H9 (cell line): ENCODE measurements at places on chromosomes 12 and 14. TPM values are rescaled to one million over a fixed set of nuclear protein-coding genes. Genes with fewer than 3 reads are reported as not detected.

DNA sequence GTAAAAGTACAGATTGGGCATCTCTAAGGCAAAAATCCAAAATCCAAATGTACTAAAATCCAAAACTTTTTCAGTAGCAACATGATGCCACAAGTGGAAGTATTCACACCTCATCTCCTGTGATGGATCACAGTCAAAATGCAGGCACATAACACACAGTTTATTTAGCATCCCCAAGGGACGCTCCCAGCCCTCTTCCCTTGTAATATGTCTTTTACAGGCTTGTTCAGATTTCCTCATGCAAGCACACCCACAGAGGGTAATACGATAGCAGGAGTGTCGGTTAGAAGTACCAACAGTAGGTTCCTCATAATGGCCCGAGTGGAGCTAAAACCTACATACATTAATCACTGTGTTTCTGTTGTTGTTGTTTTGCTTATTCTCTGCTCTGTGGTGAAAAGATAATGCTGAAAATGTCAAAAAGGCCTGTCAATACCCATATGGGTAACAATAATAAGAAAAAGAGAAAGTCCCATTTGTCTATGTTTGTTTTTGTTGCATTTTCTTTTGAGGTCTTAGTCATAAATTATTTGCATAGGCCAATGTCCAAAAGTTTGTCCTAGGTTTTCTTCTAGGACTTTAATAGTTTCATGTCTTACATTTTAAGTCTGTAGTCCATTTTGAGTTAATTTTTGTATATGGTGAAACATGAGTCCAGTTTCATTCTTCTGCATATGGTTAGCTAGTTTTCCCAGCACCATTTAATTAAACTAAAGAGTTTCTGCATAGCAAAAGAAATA lies 133.1 kb downstream of the LRIG3 start:
- no peak for DNase-seq

DNA sequence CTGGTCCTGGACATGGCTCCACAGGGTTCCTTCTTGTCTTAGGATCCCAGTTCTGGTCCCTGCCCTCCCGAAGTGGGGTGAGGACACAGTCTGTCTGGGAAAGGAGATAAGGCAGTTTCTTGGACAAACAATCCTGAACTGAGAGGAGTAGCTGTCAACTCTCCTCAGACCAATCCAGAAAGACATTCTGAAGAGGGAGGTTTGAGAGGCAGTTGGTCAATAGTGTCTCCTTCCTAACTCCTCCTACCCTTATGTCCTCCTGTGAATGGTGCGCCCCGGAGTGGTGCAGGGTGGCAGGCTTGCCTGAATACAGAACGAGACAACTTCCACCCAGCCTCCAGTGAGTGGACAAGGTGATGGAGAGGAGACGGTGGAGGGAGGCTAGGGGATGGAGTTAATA lies 15.4 kb upstream of the ASIC1 start:
- DNase-seq: no peak

DNA sequence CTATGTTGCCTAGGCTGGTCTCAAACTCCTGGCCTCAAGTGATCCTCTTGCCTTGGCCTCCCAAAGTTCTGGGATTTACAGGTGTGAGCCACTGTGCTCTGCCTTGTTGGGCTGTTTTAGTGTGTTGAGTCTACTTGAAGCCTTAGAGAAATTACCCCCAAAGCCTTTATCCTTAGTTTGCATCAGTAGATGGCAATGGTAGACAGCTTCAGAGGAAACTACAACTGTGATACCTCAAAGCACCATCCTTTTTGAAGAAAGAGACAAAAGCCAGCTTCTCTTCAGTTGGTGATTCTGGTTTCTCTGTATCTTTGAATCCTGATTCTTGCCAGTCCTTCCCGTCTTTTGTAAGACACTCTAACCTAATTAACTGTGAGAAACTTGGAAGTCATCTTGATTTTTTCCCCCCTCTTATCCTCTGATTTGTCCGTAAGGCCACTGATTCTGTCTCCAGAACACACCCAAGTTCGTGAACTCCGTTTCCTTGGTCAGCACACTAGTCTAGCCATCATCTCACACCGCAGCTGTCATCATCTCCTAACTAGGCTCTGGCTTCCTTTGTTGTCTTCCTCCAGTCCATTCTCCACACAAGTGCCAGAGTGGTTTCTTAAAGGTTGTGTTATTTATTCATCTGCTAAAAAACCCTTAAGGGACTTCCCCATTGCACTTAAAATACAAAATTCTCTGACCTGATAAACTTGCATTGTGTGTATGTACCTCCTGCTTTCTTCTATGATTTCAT lies 20.2 kb downstream of the ATP2A2 start:
- DNase-seq: no peak

DNA sequence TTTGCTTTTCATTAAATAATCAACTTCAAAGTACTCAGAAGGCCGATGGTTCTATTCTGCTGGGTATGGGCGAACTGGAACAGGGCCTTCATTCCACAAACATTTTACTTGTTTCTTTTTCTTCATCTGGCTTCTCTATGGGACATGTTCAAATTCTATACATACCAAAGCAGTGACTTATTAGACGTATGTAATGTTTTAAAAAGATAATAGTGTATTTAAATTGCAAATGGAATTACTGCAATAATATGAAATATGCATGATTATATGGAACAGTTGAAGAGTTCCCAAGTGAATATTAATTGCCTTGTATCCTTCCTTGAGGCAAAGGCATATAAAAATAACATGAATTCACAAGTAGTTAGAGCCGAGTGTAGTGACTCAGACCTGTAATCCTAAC lies 75.5 kb downstream of the FAR2 start:
- DNase-seq: no peak

- no peak for DNase-seq
Measured at GRCh38 chr12:11969437-11970154, 101.1 kb upstream of the BCL2L14 start.

- no peak for DNase-seq
Measured at GRCh38 chr14:84496677-84497076, 1033.3 kb upstream of the FLRT2 start.

DNA sequence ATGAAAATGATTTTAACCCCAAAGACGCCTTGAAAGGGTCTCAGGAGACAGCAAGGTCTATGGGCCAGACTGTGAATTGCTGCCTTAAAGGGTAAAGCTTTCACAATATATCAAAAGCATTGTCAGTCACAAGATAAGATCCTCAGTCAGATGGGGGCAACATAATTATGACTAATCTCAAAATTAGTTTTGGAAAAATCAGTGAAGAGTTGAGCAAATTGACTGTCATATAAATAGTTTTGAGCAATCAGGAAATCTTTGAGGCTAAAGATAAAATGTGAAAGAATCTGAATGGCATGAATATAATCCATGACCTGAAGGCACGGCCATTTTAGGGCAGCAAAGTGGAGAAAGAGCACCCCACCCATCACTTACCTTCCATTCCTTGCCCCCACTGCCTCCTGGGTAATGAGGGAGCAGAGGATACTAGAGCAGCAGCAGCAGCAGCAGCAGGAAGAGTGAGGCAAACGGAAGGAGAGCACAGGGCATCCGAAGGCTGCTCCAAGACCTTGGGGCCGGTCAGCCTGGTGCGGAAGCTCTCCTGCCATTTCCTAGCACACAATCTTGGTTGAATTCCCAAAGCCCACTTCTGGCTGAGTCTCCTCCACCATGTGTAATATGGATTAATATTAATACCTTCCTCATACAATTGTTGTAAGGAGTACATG lies 7.0 kb downstream of the STON2 start:
- no peak for DNase-seq

- no peak for DNase-seq
Measured at GRCh38 chr14:34036319-34036766, 85.5 kb upstream of the EGLN3 start.

GRCh38 chr12:98406378-98406777 lies 109.0 kb upstream of the TMPO start:
- DNase-seq: no peak

DNA sequence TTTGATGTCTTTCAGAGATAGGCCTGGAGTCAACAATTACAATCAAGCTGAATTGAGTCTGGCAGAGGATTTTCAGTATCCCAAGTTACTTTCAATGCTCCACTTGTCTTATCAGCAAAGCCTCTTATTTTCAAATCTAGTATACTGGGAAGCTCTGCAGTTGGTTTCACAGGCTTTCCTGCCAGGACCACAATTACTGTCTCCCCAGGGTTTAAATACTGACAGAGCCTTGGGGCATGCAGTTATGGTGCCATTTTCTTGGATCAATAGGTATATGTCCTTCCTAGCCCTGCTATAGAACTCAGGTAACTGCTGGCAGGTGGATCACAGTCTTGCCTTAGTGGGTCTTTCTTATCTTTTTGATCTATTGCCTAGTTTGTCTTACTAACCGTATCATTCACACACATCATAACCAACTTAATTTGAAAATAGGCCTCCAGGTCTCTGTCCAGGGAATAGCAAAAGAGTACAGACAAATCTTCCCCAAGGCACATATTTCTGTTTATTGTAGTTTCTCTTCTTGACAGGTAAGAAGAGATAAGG lies 22.4 kb upstream of the RNU6-8 start:
- no peak for DNase-seq

DNA sequence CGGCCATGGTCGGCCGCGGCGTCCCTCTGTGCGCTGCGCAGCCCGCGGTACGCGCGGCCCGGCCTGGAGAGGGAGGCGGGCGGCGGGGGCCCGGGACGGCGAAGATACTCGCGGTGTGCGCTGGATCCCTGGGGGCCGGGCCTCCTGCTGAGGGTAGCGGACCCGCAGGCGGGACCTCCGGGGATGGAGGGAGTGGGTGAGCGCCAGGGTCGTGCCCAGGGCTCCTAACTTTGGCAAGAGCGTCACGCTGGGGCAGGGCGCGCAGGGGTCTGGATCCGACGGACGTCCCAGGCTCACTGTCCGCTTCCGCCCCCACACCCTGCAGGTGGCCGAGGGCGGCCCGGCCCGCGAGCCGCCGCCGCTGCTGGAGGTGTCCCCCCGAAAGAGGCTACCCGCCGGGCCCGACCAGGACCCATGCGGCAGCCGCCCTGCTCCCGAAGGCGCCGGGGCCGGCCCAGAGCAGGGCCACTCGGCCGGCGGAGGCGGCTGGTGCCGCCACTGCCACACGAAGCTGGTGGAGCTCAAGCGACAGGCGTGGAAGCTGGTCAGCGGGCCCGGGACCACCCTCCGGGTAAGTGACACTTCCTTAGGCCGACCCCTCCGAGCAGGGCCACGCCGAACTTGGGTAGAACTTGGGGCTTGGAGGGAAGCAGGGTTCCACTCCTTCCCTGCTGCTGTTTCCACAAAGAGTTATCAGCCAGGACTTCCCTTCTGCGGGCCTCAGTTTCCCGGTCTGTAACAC lies 502 bp downstream of the KIF26A start:
- no peak for DNase-seq

DNA sequence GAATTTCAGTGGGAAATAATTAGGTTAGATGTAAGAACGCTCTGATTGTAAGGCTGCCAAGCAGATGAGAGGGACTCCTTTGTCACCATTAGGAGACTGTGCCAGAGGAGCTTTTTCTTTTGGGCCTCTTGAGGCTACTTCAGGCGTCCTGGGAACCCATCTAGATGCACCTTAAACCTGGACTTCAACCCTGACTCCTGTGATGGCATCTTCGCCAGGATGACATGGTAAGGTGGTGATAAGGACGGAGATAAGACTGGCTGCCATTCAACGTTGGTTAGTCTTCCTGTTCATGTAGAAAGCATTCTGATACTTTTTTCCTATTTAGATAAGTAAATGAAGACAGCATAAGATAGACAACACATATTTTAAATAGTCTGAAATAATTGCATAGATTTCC lies 36.3 kb downstream of the STK38L start:
- DNase-seq: no peak

DNA sequence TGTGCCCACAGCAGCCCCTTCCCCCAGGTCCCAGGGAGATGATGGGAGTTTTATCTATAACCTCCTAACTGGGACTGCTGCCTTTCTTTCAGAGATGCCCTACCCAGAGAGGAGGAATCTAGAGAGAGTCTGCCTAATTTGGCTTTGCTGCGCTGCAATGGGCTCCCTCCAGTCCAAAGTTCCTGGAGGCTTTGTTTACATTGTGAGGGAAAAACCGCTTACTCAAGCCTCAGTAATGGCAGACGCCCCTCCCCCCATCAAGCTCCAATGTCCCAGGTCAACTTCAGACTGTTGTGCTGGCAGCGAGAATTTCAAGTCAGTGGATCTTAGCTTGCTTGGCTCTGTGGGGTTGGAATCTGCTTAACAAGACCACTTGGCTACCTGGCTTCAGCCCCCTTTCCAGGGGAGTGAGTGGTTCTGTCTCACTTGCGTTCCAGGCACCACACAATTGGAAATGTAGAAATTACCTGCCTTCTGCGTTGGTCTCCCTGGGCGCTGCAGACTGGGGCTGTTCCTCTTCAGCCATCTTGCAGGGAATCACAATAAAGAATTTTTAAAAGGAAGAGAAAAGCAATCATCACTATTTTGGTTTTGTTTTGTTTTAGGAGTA lies 262.5 kb downstream of the FOXG1 start:
- DNase-seq: peak; percentile 72

DNA sequence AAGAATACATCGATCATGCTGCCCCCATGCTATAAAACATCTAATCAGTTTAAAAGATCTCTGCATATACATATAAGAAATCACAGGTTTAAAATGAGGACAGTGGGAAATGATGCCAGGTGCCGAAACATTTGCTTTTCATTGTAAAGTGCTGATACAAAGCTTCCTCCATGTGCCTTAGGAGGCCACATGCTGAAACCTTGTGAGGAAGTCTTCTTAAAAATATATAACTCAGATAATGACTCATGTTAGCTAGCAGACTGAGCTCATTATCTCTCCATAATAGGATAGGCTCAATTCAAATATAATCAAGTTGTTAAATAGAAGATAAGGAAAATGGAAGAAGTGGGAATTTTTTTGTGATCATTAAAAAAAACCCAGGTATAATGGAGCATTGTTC lies 65.9 kb downstream of the RFX4 start:
- no peak for DNase-seq

- no peak for DNase-seq
Measured at GRCh38 chr12:44253338-44253856, 417.5 kb downstream of the TMEM117 start.

GRCh38 chr12:25494926-25495325 lies 58.2 kb downstream of the LMNTD1 start:
- DNase-seq: no peak

DNA sequence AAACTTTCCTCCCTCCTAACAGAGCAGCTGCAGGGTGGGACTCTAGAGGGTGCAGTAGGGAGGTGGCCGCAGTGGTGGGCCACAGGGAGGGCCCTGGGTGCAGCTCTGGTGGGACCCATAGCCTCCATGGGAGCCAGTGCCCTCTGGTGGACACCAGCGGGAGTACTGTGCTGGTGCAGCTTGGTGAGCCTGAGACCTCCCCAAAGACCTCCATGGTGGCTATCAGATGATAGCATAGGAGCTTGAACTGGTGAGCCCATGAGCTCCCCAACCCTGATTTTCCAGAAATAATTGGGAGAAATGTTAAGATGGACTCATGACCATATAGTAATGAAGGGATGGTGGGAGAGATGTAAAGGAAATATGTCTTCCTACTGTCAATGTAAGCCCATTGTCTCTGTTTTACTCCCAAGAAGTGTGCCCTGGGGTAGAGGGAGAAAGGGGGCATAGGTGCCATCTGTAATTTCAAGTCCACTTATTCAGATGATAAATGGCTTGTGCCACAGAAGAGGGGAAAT lies 98.7 kb downstream of the GAS2L3 start:
- DNase-seq: peak; percentile 88

- DNase-seq: no peak
Measured at GRCh38 chr14:34098045-34098984, 147.4 kb upstream of the EGLN3 start.

SLC5A8 gene
- total RNA-seq: 0.07 TPM in 2 replicates

PTCSC3 gene
- total RNA-seq: not detected in 2 replicates

SLC10A1 gene
- total RNA-seq: not detected in 2 replicates

PITPNM2 gene
- 1.2 and 1.8 TPM in 2 replicates for total RNA-seq

IL26 gene
- not detected in 2 replicates for total RNA-seq

OAS3 gene
- 0.70 and 0.81 TPM in 2 replicates for total RNA-seq

DEPDC4 gene
- 3.2 and 3.4 TPM in 2 replicates for total RNA-seq

TAS2R9 gene
- not detected in 2 replicates for total RNA-seq

OAS1 gene
- 0.20 TPM in 1 of 2 replicates, not detected in the other for total RNA-seq

CCDC196 gene
- not detected in 2 replicates for total RNA-seq

GPRC5A gene
- total RNA-seq: 0.09 and 0.13 TPM in 2 replicates

OR6C2 gene
- total RNA-seq: not detected in 2 replicates
